NCI-H460 (cell line): ENCODE measurements at places on chromosomes 2 and 18.

DNA sequence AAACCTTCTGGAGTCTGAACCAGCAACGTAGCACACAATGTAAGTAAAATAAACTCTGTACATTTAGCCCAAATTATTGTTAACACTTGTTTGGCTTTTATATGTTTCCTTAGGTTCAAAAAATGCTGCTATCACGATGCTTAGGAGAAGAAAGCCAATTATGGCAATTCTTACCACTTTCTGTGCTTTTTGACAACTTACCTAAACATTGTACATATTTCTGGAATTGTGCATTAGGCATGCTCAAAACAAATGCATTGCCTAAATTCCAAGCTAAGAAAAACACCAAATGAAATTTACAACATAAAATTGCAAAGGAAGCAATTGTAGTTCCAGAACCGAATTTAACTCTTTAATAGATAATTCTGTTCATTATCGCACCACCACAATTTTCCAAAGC lies 585.6 kb upstream of the DSEL start:
- DNase-seq, result no peak

DNA sequence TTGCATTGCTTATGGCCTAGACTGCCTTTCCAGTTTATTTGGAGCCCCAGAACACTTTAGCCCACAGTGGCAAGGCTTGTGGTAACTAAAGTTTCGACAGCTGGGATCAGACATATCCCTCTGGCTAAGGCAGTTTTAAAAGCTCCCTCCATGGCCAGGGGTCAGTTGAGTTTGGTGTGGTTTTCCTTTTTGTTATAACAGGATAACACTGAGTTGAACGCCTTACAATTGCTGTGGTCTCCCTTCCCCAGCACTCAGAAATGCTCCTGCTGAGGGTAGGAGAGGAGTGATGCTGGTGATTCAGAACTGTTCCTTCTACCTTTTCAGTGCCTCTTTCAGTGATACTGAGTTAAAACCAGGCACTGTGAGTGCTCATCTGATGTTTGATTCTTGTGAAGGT lies 182.6 kb downstream of the GULP1 start:
- DNase-seq, result no peak

DNA sequence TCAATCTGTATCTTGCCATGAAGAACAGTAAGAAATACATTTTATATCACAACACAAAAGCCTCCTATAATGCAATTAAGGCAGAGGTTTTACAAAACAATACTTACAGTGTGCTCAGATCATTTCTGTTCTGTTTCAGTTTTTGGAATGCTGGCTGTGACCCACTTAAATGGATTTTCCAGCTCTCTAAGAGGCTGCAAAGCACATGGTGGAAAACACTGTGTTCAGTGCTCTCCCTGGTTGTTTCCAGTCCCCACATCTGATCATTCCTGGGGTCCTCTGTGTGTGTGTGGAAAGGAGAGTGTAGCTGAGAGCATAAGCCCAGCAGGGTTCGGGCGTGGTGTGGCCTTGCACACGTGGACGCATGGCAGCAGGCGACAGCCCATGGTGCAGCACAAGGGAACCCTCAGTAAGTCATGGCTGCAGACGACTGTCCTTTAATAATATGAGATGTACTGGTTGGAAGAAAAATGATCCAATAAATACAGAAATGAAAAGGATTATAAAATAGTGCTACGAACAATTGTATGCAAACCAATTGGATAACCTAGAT lies 95.6 kb downstream of the FAM210A start:
- no peak for DNase-seq

DNA sequence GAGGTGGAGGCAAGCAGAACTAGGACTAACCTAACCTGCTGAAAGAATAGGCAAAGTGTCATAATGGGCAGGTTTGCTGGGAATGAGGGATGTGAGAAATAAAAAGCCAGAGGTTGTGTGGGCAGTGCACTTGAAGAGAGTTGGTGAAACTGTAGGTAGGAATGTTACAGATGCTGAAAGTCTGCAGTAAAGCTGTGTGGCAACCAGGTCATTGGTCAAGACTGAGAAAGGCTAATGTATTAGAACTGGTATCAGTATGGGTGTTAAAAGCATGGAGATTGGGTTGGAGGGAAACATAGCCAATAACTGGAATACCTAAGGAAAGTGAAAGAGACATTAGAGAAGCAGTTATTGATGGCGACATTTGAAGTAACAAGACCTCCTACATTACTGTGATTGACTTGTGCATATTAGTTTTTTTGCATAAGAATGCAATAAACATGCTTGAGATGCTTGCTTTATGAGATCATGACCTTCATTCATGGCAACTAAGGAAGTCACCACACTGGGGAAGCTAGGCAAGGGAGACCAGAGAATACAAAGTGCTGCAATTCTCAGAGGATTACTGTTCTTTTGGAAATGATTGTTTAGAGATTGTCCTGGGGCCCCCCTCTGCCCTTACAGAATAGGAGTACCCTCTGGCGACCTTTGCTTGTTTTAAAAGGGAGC lies 11.8 kb downstream of the GULP1 start:
- no peak for DNase-seq

DNA sequence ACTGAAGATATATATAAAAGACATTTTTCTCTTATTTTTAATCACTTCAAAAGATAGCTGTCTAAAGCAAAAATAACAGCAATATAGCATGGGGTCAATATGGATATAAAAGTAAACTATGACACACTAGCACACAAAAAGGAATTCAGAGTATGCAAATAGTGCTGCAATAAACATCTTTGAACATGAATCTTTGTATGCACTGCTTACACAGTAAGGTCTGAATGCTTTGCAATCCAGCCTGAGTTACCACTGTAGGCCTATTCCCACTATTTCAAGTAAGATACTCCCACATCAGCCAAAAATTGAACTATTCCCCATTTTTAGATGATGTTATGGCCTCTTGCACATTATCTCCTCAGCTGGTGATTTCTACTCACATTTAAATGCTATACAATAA lies 27.4 kb upstream of the ERCC3 start:
- DNase-seq, result no peak

DNA sequence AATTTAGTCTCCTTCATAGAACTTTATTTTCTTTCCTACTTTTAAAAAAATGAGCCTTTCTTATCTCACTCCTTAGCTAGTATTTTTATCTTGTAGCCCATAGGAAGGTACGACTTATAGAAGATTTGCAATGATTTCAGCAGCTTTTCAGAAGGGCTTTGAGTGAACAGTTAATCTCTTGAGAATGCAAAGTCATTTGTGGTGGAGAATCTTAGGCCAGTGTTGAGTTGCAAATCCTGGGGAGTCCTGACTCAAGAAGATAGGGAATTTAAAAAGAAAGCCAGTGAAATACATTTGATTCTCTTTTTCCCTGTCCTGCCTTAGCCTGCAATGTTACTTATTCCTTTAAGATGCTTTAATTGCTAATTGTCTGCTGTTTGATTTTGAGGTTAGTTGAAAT lies 33.6 kb downstream of the LYPD6 start:
- no peak for DNase-seq

DNA sequence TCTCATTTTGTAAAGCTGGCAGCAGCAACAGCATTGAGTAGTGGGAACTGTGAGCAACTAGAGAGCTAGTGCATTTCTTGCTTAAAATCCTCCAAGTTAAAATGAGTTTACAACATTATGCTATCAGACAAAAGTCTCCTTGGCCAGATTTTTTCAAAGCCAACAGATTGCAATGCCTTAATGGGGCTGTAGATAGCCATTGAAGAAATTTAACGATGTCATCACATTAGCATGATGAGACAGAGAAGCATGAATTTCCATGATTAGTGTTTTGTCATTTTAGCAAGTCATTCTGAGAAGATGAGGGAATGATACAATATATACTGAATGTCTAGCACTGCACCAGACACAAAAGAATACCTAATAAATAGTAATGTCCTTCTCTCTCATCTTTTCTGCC lies 307.5 kb upstream of the REG3G start:
- DNase-seq, result no peak

- no peak for DNase-seq
Measured at GRCh38 chr2:65186093-65186868, 41.4 kb upstream of the ACTR2 start.

GRCh38 chr18:48140731-48141130 lies 210.3 kb upstream of the SMAD2 start:
- DNase-seq, result no peak

DNA sequence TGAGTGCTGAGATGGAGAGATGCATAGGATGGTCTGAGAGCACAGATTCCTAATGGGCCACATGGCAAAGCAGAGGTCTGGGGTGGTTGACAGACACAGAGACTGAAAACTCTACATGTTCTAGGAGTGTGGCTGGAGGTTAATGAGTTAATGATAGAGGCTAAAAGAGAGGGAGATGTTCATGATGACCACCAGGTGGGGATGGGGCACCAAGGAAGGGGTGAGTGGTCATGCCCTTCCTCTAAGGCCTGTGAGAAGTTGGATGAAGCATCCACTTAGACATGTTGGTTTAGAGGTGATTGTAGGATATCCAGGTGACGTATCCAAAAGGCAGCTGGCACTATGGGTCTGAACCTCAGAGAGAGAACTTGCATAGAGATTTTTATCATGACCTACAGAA lies 102.1 kb downstream of the LRP2 start:
- peak; percentile 21 for DNase-seq

DNA sequence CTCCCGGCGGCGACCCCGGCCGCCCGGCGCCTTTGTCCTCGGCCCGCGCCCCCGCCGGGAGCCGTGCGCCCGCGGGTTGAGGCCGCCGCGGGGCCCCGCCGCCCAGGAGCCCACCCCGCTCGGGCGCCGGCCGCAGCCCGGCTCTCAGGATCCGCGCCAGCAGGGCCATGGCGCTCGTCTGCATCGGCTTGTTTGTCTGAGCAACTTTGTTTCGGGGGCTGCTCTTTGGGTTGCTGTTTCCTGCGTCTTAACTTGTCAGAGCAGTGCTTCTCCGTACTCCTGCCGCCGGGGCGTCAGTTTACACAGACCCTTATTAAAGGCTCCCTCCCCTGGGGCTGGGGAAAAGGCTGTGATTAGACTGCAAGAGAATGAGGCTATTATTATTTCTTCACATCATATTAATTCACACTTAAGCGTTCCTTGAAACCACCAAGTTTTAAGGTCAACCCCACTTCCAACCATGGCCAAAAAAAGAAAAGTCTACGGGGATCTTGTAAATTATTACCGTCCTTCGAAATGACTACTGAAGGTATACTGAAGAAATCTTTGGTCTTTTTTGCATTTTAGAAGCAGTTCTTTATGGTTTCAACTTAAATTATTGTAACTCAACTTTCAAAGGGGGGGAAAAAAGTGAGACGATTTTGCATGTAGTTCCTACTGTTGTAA lies at the start of gene CYP27C1:
TSS of gene CYP27C1 (minus strand) at position 198 of the 666 bp plus-strand sequence. CDS start at position 169, 29 bp downstream.
- DNase-seq, result no peak

GRCh38 chr2:178700136-178700535 lies 107.1 kb downstream of the TTN start:
- DNase-seq, result no peak

DNA sequence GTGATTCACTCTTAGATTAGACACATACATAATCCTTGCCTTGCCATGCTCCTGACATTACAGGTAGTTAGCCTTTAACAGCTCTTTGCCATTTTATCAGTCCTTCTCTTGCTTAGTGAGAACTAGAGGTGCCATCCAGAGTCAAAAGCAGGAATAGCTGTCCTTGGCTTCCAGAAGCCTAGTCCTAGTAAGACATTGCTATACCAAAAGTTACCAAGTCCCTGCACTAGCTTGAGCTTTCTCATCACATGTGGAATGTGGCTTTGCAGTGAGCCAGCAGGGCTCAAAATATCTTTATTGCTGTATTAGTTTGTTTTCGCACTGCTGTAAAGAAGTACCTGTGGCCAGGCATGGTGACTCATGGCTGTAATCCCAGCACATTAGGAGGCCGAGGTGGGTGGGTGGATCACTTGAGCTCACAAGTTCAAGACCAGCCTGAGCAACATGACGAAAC lies 104.7 kb upstream of the NOSTRIN start:
- no peak for DNase-seq

GRCh38 chr2:239381709-239382134 lies 19.1 kb downstream of the HDAC4 start:
- DNase-seq, result no peak

DNA sequence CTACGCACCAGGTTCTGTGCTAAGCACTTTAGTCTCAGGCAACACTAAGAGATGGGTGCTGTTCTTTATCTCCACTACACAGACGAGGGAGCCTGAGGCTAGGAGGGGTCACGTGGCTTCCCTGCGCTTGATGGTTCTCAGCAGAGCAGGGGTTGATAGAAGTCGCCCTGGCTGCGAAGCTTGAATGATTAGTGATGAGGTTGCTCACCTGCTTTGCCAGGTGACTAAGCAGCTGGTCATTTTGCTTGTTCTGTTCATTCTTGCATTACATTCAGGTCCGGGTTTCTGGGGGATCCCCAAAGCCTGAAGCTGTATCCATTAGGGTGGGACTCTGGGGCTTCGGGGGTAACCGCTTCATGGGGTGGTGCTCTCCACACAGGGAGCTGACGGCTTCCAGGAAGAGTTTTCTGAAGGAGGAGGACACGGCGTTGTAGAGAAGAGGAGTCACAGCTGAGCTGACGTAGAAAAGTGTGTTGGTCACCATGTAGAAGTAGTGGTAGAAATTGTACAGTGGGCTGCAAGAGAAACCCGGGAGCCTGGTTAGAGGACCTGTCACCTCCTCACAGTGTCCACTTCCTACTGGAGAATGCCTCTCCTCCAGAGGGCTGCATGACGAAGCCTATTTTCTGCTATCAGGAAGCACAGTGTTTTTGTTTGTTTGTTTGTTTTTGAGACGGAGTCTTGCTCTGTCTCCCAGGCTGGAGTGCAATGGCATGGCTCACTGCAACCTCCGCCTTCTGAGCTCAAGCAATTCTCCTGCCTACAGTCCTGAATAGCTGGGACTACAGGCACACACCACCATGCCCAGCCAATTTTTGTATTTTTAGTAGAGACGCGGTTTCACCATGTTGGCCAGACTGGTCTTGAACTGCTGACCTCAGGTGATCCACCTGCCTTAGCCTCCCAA lies 11.5 kb downstream of the NTSR2 start:
- no peak for DNase-seq

DNA sequence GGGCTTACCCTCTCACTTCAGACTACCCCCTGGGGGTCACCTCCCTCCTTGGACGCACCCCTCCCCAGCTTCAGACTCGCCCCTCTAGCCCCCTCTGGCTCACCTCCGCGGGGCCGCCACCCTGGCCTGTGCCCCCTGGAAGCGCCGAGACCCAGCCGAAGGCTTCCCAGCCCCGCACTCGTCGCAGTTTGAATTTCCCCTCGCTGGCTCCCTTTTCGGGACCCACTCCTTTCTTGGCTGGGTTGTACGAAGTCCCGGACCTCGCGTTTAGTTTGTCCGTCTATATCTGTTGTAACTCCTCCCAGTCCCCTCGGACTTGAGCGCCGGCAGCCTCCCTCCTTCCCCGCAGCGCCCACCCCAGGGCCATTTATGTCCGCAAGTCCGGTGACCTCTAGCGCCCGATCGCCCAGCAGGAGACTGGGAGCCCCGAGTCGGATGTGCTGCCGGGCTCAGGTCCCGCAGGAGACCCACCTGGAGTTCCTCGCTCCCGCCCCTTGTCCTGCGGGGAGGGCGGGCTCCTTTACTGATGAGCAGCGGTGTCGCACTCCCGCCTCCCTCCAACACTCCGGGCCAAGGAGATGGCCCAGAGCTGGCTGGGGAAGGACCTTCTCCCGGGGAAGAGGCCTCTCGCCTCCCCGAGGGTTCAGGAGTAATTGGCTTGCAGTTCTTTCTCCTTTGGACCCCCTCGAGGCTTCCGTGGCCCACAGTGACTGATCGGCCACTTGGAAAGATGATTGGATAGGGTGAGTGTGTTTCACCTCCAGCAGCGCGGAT lies 692 bp upstream of the RAX start:
- DNase-seq, result no peak
